ENCODE measurements at places on chromosomes 11 and 22.

DNA sequence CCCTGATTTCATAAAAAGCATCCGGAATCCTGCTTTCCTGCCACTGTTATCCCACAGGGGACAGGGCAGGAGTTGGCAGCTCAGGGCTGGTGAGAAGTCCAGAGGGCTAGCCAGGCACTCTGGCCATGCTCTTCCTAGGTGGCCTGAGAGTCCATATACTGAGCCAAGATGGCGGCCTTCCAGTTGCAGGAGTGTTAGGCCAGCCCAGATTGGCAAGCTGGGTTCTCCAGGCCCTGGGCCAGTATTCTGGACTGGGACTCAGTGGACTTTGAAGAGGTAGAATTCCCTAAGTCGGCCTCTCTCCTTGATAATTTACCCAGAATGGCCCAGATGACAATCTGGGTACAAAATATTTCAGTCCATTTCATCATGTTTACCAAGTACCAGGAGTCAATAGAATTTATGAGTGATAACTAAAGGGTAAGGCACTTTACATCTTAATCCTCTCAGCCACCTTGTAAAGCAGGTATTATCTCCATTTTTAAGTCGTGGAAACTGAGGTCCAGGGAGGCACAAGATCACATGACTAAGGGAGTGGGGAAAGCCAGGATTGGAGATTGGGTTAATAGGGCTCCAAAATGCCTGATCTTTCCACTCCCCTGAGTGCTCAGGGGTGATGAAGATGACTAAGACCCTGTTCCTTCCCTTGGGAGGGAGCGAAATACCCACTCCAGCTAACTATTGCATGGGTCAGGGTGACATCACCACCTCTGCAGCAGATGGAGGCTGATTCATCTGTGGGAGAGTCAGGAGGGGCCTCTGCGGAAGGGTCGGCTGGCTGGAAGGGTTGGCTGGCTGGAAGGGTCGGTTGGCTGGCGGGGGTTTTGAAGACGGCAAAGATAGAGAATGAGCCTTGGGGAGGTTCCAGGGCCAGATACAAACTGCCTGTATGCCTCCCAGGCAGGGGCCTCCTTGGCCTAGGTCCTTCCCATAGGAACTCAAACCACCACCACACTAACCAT, 1.2 kb upstream of the MICALL1 start:
- DNase-seq, result peak; percentile 98

GRCh38 chr11:113234888-113235287, 79.5 kb upstream of the TTC12 start:
- no peak for DNase-seq

GRCh38 chr11:18699269-18699596, 654 bp downstream of the TMEM86A start:
- DNase-seq, result no peak

DNA sequence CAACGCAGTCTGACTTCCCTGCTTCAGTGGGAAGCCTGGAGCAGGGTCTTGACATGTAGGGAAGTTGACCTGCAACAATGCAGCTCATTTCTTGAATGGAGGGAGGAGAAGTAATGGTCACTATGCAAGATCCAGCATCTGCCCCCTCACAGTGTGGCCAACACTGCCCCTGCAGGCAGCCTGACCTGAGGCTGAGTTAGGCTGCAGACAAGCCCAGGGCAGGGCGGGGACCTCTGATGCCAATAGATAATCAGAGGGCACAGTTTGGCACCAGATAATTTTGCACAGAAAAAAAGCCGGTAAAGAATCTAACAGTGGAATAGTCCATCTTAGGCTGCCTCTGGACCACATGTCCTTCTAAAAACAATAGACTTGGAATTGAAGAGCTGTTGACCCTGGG, 182.3 kb downstream of the DSCAML1 start:
- no peak for DNase-seq

GRCh38 chr22:21055880-21056319, 10.2 kb downstream of the LRRC74B start:
- no peak for DNase-seq

DNA sequence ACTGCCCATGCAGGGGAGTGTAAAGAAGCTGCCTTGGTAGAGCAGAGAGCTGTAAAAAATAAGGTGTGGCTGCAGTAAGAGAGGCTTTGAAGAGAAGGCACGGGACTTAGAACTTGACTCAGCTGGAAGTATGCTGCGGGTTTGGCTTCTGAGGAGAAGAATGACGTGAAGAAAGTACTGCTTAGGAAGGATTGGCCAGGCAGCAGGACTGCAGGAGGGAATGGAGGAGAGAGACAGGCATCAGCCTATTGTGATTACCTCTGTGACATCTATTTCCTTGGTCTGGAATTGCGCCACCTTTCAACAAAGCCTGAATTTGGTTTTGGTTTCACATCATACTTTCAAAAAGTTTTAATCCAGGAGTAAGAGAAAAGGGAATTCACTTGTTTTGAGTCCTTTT, 22.5 kb downstream of the PRRG4 start:
- peak; percentile 64 for DNase-seq

- DNase-seq, result peak; percentile 76
Observed at GRCh38 chr11:2778630-2779498, 79.1 kb upstream of the KCNQ1OT1 start.

- DNase-seq, result no peak
Observed at GRCh38 chr22:44733426-44734106, 18.8 kb upstream of the ARHGAP8 start.

DNA sequence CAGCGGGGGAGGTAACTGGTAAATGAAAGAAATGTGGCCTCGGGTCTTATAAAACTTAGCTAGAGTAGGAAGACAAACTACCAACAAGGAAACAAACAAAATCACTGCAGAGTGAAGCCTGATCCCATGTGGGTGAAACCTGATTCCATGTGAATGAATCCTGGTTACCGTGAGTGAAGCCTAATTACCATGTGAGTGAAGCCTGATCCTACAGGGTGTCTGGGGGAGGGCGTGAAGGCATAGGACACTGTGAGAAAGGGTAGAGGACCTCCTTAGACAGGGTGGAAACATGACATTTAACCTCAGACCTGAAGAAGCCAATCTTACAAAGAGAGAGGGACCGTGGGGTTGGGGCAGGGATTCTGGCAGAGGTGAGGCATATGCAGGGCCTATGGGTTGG, 106.2 kb upstream of the USP47 start:
- DNase-seq, result no peak

DNA sequence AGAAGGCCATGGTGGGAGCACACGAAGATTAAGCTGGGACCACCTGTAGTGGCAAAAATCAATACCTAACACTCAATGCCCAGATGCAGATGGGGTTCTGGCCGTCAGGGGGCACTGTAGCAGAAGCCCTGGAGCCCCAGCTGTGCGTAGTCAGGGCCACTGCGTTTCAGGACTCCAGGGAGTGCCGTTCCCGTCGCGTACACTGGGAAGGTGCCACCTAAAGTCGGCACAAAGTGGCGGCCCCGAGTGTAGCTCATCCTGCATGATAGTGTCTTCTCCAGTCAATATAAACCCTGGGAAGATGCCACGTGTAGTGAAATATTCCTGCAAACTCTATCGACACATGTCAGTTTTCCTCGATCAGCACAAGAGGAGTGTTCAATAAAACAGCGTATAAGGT, 123.8 kb upstream of the NTM start:
- DNase-seq, result peak; percentile 23

GRCh38 chr11:85835729-85836128, 19.5 kb upstream of the CCDC83 start:
- no peak for DNase-seq

GRCh38 chr11:126101251-126101929, 38.7 kb upstream of the CDON start:
- DNase-seq, result no peak

DNA sequence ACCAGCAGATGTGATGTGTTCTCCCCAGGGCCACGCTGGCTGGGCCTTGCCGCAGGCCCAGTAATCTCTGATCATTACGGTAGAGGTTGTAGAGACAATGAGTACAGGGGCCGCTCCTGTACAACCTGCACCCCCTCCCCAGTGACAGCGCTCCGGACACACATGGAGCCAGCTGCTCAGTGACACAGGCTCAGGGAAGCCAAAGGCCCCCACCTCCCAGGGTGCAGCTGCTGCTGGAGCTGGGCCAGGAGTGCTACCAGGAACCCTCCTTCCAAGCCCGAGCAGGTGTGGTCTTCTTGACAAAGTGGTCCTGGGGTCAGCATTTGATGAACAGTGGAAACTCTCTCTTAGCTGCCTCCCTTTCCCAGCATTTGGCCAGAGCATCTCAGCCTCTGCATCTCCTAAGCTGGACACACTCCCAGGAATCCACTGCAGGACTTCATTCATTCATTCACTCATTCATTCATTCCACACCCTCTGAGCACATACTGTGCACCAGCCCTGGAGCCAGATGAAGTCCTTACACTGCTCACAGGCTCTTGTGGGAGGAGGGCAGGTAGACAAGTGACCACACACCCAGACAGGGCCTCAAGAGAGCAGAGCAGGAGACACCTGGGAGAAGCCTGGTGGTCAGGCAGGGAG, 49.6 kb upstream of the MPEG1 start:
- no peak for DNase-seq

GRCh38 chr11:121741351-121741760, 288.6 kb upstream of the SORL1-AS1 start:
- no peak for DNase-seq

GRCh38 chr22:41768430-41768829, 32.0 kb upstream of the CCDC134 start:
- DNase-seq, result peak; percentile 84

DNA sequence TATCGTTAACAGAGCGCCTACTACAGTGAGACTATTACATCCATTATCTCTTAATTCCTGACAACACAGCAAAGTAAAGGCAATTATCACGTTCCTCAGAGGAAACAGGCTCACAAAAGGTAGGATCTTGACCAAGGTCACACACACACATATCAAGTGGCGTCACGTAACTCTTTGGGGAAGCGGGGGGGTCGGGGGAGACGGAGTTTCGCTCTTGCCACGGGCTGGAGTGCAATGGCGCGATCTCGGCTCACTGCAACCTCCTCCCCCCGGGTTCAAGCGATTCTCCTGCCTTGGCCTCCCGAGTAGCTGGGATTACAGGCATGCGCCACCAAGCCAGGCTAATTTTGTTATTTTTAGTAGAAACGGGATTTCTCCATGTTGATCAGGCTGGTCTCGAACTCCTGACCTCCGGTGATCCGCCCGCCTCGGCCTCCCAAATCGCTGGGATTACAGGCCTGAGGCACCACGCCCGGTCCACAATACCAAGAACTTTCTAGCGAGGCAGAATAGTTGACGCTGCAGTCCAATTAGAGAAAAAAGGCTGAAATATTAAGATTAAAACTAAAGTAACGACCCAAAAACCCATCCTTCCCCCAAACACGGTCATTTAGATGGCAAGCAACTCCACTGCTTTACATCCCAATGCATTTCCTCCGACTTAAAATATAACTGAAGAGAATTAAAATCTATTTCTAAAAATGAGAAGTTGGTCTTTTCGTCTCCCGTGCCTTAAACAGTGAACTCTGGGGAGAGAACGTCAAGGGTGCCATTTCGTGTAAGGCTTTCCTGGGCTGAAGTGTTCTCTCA, 1.2 kb downstream of the DDX17 start:
- DNase-seq, result peak; percentile 54

- DNase-seq, result peak; percentile 17
Observed at GRCh38 chr11:73141031-73141308, 1.1 kb downstream of the FCHSD2 start.

DNA sequence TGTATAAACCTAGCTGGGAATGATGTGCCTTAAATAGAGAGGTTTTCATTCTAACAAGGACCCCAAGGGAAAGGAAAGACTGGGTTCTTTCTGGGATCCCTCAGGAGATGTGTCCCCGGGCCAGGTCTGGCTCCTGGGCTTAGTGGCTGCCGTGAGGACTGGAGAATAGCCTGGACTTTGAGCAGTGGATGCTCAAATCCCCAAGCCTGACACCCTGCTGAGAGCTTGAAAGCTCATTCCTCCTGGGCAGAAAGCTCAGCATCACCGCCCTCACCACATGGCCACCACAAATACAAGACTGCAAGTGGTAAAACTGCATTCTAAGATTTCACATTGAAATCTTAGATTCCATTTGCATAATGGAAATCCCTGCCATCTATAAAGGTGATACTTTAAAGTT, 79.4 kb upstream of the NARS2 start:
- no peak for DNase-seq

DNA sequence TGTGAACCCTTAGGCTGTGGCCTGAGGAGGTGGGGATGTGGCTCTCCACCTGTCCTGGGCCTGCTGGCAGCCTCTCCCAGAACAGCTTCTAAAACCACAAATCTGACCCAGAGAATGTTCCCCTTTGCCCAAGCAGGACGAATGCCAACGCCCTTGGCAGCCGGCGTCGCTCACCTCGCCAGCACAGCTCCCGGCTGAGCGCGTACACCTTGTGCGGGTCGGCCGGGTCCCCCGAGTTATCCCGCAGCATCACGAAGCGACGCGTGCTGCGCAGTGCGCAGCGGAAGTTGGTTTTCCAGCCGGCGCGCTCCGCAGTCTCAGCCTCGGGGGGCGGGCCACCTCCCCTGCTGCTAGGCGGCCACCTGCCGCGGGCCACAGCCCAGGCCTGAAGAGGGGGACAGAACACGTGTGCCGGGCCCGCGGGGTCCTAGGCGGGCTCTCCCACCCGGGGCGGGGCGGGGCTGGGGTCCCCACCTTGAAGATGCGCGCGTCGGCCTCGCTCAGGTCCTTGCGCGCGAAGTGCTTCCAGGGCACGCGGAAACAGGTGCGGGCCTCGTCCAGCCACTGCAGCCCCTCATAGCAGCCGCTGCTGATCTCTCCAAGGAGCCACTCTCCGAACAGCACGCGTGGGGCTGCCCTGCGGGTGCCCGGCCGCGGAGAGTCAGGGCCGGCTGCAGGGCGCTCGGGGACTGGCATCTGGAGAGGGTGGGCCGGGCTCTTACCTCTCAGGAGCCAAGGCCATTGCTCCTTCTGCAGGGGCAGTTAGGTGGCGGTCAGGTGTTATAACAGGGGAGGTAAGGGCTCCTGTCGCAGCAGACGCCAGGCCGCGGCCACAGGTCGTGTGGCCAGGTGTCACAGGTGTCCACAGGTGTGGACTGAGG, 887 bp downstream of the IRF7 start:
- peak; percentile 17 for DNase-seq

GRCh38 chr11:63769042-63769713, 603 bp upstream of the ZFTA start:
- peak; percentile 51 for DNase-seq

DNA sequence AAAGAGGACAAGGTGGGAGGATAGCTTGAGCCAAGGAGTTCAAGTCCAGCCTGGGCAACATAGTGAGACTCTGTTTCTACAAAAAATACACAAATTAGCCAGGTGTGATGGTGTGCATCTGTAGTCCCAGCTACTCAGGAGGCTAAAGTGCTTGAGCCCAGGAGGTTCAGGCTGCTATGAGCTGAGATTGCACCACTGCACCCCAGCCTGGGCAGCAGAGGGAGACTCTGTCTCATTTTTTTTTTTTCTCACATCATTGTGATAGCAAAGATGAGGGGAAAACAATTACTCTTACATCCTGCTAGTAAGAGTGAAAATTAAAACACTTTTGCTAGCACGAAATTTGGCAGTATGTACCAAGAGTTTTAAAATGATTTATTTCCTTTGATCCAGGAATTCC, 463.7 kb downstream of the TMEM135 start:
- no peak for DNase-seq

- no peak for DNase-seq
Observed at GRCh38 chr22:37240240-37240940, 3.7 kb downstream of the RAC2 start.

GRCh38 chr11:8025123-8025522, 38.0 kb downstream of the EIF3F start:
- no peak for DNase-seq

Data from epithelial cell of esophagus (primary cell).